CD4-positive, alpha-beta T cell treated with Interleukin-15 for 4 hours (primary cell): ENCODE measurements at places on chromosomes 11 and 22.
A peak's percentile ranks its signal among the peaks of the same experiment; 100 is the strongest.

DNA sequence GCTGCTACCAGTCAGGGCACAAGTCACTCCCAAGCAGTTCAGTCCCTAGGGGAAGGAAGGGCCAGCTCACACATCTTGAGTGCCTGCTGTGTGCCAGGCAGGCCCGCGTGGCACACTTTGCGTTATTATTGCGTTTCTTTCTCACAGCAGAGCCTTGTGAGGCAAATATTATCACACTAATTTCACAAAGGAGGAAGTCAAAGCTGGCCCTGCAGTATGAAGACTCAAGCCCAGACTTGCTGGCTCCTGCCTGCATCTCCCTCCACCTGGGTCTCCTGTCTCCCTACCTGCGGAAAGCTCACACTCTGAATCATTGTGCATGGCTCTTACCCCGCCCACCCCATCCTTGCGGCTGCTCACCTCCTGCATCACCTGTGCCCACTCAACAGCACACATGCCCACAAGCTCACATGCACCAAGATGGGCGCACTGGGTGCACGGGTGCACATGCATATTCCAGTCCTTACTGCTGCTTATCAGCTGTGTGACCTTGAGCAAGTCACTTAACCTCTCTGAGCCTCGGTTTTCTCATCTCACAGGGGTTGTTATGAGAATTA lies 31.7 kb upstream of the P2RY2 start:
- DNase-seq: no peak

DNA sequence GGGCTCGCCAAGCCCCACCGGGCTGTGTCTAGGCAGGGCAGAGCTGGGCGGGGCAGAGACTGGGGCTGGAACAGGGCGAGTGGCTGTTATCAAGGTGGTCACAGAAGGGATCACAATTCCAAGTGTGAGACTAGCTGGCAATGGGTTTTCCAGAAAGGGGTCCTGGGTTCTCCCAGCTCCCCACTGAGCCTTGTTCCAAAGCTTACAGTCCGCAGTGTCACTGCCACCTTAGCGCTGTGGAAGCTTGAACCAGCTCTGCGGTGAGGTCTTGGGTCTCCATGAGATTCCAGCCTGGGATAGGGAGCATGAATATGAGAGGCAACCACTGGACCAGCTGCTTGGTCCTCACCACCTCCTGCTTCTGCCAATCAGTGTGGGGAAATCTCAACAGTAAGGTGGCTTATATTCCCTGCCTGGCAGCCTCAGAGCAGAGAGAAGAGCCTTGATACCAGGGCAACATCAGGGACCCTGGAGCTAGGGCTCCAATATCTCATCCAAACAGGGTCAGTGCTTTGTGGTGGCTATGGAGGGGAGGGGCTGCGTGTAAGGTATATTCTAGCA lies 831 bp downstream of the CD44 start:
- DNase-seq: no peak

GRCh38 chr11:112797092-112797491 lies 164.1 kb upstream of the NCAM1 start:
- no peak for DNase-seq

GRCh38 chr11:3158131-3158591 lies 6.9 kb downstream of the OSBPL5 start:
- no peak for DNase-seq

DNA sequence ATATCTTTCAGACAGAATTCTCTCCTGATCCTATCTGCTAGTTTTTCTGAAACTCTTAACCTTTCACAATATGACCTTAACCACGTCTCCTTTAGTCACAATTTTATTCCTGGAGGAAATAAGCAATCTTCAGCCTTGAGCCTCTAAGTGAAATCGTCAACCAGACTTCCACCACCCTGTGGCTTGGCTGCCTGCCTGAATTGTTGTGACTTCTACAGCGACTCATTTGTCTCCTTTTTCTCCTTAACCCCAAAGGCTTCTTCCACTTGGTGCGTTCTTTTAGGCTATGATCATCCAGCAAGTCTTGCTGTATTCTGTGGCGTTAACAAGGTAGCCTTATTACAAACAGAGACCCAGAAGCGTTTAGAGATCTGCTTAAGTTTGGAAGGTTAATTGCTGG lies 535.1 kb upstream of the ARHGAP42 start:
- DNase-seq: no peak

- no peak for DNase-seq
Measured at GRCh38 chr11:15663777-15664218, 549.1 kb downstream of the INSC start.

- DNase-seq: no peak
Measured at GRCh38 chr11:114678125-114679036, at the start of gene NXPE2. Gene NXPE2, plus strand, starts transcription at chr11:114678527. Its CDS starts 49 bp downstream, at chr11:114678576.

DNA sequence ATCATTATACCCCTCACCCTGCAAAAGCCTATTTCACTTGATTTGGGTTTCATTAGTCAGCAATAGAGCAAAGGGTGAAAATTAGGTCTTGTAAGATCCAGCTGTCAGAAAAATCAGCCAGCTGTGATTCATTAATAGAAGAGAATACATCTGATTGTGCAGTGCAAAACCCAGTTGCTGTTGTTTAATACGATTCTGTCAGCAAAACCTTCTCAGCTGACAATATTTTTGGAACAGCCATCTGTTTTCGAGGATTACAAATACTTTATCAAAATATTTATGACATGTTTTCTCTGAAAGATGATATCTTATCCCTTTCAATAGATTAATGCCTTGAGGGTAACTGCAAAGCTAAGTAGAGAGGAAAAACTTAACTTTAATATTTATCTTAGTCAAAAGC lies 1354.0 kb upstream of the RAG2 start:
- DNase-seq: no peak

- no peak for DNase-seq
Measured at GRCh38 chr22:29145321-29146072, 60.2 kb upstream of the EMID1 start.

GRCh38 chr11:98531576-98531975 lies 489.2 kb upstream of the CNTN5 start:
- DNase-seq: no peak

- DNase-seq: no peak
Measured at GRCh38 chr22:48719978-48720661, 1107.6 kb downstream of the BRD1 start.

- DNase-seq: no peak
Measured at GRCh38 chr11:122123263-122123929, 7.4 kb upstream of the BLID start.

DNA sequence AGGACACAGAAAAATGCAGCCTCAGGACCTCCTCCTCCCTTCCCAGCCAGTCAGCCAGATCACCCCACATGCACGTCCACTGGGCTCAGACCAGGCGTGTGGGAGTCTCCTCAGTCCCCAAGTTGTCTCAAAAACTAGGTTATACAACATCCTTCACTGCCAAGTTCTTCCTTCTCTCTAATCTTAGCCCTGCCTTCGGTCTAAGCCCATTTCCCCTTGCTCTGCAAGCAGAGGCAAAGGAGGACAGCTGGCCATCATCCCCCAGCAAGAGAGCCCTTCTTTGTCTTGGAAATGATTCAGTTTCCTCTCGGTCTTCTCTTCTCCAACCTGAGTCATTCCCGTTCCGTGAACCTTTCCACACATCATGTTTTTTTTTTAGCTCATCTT lies 14.0 kb upstream of the NRGN start:
- no peak for DNase-seq

GRCh38 chr11:32775908-32776307 lies 18.6 kb downstream of the CCDC73 start:
- no peak for DNase-seq

GRCh38 chr11:47314992-47315391 lies 37.5 kb downstream of the MYBPC3 start:
- no peak for DNase-seq

DNA sequence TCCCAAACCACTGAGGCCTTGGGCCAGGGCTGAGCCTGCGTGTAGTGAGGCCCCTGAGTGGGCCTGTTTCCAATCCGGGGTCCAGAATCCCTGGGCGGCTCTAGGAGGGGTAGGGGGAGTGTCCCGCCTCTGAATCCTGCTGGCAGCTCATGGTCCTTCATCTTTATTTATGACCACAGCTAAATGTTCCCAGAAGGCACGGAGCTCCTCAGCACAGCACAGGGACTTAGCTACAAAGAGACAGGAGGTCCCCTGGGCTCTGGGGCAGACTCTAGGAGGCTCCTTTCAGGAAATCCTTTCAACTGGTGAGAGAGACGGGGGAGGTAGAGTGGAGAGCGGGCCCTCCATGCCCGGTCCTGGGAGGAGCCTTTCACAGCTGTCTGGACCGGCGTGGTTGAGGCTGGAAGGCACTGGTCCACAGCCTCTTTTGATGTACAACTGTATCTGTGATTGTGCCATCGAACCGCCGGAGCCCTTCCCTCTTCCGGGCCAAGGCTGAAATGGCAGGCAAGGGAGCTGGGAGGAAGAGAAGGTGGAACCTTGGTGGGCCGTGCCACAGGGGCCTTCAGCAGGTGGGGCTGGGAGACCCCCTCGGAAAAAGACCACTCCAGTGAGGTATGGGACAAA lies 46.8 kb downstream of the SCUBE1 start:
- DNase-seq: no peak

- DNase-seq: no peak
Measured at GRCh38 chr11:108895579-108896480, 231.0 kb downstream of the DDX10 start.

GRCh38 chr22:37661160-37661924 lies 2.8 kb downstream of the PDXP start:
- peak; percentile 43 for DNase-seq

DNA sequence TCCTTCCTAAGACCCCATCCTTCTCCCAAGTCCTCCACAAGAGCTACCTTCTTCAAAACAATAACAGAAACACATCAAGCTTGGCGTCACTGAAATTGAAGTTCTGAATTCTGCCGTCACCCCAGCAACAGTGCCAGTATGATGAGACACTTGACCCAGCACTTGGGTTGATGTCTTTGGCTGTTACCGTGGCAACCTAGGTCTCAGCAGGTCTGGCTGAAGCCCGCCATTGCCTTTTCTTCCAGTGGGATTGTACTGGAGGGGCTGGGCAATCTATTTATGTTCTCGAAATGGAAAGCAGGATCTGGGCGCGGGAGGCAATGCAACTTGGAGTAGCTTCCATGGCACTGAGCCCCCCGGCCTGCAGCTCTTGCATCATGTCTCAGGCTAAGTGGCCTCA lies 23.8 kb downstream of the NPTXR start:
- no peak for DNase-seq

DNA sequence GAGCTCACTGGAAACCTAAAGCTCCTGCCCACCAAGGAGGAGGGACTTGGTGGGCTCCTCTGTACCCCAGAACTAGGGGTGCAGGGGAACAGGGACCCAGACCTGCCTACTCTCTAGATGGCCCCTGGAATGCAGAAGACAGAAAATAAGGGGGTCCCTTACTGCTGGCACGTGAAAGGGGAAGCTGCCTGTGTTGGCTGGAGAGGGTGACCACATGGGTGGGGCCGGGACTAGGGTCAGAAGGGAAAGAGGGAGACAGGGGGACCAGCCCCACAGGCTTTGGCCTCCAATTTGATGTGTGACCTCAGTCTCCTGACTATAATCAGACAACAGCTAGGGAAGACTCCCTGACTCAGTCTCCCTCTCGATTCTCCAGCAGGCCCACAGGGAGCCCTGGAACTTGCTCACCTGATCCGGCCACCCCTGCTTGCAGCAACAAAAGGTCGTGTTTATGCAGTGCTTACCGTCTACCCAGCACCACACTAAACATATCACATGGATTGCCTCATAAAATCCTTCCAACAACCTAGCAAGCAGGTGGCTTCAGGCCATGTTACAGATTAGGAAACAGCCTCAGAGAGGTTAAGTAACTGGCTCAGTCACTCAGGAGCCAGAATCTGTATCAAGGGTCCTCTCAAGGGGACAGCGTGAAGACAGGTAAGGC lies 10.2 kb downstream of the ARAP1 start:
- DNase-seq: no peak

GRCh38 chr22:44441401-44442185 lies 56.4 kb downstream of the RTL6 start:
- DNase-seq: no peak

DNA sequence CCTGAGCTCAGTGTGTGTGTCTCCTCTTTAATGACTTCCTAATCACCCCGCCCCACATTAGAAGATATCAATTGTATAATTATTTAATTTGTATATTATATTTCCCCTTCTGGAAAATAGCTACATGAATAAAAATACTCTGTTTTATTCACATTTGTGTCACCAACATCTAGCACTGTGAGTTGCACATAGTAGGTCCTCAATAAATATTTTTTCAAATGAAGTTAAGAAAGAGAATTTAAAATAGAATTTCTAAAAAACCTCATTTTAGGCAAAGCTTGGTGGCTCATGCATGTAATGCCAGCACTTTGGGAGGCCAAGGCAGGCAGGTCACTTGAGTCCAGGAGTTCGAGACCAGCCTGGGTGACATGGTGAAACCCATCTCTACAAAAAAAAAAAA lies 59.7 kb downstream of the FAM83F start:
- no peak for DNase-seq

DNA sequence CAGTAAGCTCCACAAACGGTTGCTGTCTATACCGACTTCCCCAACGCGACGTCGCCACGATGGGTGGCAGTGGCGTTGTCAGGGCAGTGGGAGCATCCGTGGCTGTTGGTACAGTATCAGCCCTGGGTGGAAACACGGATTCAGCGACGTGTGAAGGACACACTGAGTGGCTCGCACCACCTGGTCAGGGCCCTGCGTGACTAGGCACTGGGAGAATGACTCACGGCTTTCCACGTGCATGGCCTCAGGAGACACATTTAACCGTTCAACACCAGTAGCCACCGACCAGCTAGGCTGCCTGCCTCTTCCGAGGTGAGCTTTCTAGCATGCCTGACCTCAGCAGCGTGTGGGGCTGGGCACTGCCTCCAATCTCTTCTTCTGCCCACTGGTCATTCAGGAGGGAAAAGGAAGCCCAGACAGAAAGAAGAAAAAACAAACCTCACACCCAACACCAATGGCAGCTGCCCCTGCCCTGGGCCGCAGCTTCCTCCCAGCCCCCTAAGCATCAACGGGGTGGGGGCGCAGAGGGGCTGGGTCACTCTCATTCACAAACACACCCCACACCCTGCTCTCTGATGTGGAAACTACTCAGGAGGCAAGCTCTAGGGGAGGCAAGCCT lies 59.0 kb downstream of the MYH9 start:
- DNase-seq: no peak

GRCh38 chr11:126129727-126130671 lies 67.3 kb upstream of the CDON start:
- DNase-seq: no peak

DNA sequence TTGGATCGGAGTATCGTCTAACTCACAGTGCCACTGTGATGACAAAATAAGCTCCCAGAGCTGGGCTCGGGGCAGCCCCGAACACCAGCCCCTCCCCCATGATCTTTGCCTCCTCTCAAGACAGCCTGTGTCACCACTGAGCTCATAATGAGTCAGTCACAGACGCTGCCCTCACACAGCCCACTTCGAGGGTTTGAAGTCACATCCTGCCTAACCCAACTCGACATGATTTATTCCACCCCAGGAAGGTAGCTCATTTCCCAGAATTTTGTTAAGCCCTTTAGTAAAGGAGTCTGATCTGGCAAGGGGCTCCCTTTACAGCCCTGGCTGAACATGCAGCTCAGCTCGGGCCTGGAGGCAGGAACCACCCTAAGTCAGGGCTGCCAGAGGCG lies 22.8 kb downstream of the MYH9 start:
- peak; percentile 93 for DNase-seq

- DNase-seq: no peak
Measured at GRCh38 chr22:45516923-45517675, 14.4 kb downstream of the FBLN1 start.

- DNase-seq: no peak
Measured at GRCh38 chr22:17870407-17870806, 96.1 kb upstream of the BID start.

- no peak for DNase-seq
Measured at GRCh38 chr11:44793350-44794090, 66.8 kb downstream of the TSPAN18 start.

- DNase-seq: no peak
Measured at GRCh38 chr11:11349870-11350337, 3.1 kb downstream of the CSNK2A3 start.
